ENCODE measurements at places on chromosomes 3 and 15.

DNA sequence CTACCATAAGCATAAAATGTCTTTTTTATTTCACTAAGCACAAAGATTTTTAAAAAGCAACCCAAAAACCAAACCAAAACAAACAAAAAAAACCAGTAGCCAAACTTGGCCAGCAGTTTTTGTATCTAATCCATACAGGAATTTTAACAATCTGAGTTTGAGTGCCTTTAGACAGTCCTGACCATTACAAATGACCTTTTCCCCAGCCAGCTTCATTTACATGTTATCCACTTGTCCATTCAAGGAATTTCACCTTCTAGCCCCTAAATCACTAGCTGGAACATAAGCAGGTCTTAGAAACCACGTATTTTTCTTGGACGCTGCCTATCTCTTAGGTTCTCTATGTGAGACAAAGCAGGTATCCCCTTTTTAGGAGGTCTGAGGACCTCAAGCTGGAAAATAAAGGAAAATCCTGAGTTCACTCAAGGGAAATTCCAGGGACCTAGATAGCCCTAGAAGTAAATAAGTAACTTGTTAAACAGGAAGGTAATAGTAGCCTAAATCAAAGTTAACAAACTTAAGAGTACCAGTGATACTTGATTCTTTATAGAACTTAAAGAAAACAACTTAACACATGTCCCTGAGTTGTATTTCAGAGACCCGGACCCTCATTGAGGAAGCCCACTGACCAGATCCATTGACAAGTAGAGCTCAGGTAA lies 34.2 kb downstream of the CIP2A start:
- DNase-seq, result no peak

GRCh38 chr3:31729082-31729481 lies 196.4 kb downstream of the STT3B start:
- DNase-seq, result no peak

- DNase-seq, result no peak
Measured at GRCh38 chr15:62807539-62808130, 234.9 kb upstream of the TPM1 start.

DNA sequence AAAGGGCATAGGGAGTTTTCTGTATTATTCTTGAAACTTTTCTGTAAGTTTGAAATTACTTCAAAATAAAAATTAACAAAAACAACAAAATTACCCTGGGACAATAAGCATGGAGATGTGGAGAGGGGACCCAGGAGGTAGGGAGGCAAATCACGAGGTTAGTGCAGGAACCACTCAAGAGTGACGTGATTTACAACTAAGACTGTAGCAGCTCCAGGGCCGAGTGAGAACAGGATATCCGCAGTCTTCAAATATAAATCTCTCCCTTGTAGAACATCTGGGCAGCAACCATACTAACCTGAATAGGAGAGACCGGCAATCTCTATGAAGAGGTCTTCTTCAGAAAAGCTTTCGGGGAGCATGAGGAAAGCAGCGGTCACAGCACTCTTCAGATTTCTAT lies 17.3 kb downstream of the TAMM41 start:
- DNase-seq, result no peak

DNA sequence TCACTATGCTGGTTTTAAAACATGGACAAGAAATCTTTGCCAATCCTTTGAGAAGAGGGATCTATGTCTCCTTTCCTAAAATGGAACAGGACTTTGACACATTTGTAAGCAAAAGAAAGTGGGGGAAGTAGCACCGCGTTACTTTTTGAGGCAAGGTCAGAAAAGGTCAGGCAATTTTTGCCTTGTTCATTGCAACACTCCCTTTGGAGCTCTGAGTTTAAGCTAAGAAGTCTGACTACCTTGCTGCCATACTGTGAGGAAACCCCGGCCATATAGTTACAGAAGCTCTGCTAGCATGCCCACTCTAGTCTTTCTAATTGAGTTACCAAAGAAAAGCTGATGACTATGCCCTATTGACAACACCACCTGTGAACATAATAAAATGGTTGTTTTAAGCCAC lies 1.4 kb downstream of the FAM227B start:
- DNase-seq, result no peak

DNA sequence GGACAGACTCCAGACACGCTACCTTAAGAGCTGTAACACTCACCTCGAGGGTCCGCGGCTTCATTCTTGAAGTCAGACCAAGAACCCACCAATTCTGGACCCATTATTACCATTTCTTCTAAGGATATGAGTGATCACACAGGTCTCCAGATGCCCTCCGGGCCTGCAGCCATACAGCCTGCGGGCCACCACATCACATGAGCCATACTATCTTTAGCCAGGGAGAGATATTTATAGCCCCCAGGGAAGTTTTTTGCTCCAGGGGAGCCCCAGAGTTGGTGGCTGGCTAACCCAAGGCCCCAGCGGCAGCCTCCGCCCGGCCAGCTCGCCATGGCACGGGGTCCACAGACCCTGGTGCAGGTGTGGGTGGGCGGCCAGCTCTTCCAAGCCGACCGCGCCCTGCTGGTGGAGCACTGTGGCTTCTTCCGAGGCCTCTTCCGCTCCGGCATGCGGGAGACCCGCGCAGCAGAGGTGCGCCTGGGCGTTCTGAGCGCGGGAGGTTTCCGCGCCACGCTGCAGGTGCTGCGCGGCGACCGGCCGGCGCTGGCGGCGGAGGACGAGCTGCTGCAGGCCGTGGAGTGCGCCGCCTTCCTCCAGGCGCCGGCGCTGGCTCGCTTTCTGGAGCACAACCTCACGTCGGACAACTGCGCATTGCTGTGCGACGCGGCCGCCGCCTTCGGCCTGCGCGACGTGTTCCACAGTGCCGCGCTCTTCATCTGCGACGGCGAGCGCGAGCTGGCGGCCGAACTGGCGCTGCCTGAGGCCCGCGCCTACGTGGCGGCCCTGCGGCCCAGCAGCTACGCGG lies at the start of gene KBTBD13:
Gene KBTBD13 (plus strand): TSS at position 261 of the 805 bp plus-strand sequence. CDS start 70 bp downstream, at position 331.
- DNase-seq, result no peak

DNA sequence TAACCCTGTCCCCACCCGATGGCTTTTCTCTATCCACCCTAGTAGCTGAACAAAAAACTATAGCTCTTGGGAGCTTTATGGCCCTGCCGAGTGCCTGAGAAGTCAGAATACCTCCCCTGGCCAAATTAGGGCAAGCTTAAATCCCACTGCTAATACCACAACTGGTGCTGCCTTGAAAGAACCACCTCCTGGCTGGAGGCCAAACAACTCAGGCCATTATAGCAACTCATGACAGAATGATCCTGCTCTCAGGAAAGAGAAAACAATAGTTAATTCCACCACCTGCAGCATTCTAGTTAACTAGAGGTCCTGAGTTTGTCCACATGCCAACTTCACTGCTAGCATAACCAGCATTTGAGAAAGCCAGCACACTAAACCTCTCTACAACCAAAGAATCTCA lies 123.2 kb downstream of the RTP4 start:
- no peak for DNase-seq

- DNase-seq, result no peak
Measured at GRCh38 chr15:97504031-97504792, 456.3 kb upstream of the ARRDC4 start.

DNA sequence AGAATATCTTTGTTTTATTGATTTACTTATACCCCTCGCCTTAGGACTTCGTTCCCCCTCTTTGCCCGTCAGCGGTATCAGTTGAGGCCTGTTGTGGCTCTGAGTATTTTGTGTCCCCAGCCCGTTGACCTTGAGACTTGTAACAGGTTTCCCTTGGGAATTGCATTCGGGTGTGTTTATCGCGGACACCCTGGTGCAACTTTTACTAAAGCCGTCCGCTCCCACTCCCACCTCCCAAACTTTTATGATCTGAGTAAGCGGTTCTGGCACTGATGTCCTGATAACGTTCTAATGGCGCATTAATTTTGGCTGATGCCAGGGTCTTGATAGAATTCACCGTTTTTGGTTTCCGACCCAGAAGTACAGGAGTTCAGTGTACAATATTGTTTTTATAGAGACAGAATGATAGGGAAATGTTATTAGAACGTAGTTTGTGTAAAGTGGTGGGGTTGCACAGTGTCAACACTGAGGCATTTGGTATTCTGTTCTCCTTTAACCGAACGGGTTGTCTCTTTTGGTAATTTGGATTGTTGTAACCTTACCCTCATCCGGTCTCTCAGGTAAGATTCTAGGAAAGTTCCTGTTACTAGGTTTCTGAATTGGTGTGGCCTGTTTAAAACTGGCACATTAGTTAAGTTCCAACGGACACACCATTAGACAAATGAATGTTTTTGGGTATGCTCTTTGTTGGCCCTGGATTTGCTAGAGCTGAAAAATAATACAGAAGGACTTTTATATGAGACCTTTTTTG lies 47.8 kb downstream of the OIP5 start:
- no peak for DNase-seq

DNA sequence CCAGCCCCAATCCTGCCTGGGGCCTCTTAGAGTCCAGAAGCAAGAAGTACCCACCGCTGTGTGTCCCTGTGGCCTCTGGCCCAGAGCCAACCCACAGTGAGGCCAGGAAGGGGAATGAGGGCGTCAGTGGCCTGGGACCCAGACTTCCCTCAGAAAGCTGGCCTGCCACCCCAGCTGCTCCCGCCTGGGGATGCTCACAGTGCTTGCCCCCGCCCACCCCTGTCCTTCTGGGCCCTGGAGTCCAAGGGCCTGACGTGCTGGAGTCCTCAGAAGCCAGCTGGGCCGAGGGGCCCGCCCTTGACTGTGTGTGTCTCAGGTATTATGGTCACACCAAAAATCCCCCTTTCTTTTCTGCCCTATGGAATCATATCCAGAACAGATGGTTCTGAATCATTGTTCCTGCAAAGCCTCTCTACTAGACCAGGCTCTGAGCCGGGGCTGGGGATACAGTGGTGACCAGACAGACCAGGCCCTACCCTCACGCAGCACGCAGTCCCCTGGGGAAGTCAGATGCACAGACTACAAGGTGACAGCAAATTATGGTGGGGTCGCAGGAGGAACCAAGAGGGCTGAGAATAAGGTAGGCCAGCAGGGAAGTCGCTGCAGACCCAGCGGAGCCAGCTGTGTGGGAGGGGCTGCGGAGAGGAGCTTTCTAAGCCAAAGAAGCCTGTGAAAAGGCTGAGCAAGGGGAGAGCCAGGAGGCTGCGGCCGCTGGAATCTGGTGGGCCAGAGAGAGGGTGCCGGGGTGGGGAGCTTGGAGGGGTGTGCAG lies 99.1 kb downstream of the VGLL4 start:
- DNase-seq, result no peak

GRCh38 chr3:101387351-101387750 lies 67.0 kb upstream of the IMPG2 start:
- no peak for DNase-seq

DNA sequence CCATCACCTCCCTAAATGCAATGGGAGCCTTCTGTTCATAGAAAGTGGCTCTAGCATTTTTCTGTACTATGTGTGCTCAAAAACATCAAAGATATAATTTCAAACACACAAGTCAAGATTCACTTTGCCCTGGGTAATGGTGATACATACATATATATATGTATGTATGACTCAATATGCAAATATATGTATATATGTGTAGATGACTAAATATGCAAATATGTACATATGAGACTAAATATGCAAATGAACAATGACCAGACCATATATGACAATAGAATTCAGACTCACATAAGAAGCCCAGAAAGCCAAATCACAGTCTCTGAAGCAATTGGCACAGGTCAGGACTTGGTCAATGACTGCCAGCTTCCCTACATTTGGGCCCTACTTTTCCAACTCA lies 36.9 kb upstream of the SNRK start:
- DNase-seq, result no peak

DNA sequence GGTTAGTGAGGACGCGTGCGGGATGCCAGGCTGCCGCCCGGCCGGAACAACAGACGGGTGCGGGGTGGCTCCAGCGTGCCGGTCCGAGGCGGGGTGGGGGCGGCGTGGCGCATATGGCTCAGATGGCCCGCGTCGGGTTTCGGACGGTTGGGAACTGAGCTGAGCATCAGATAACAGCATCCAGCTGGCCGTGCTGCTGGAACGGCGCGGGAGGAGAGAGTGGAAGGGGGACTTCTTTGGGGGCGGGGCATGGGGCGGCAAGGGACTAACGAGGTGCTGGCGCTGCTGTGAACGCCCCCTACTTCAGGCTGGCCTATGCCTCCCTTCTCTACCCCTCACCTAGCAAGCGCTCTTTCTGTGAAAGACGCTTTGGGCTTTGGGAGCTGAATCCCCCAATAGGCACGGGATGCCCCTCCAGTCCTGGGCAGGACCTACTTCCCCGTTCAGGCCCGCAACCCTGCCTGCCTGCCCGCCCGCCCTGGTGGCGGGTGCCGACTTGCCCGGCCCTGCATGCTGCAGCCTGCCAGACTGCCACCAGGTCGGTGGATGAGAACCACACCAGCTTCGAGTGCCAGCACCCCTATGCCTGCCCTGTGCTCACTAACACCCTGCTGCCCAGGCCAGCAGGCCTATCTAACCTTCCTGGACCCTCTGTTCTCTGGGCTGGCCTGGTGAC lies 542 bp downstream of the INKA1 start:
- DNase-seq, result no peak

GRCh38 chr3:15042936-15043335 lies 22.2 kb downstream of the MRPS25 start:
- DNase-seq, result no peak

DNA sequence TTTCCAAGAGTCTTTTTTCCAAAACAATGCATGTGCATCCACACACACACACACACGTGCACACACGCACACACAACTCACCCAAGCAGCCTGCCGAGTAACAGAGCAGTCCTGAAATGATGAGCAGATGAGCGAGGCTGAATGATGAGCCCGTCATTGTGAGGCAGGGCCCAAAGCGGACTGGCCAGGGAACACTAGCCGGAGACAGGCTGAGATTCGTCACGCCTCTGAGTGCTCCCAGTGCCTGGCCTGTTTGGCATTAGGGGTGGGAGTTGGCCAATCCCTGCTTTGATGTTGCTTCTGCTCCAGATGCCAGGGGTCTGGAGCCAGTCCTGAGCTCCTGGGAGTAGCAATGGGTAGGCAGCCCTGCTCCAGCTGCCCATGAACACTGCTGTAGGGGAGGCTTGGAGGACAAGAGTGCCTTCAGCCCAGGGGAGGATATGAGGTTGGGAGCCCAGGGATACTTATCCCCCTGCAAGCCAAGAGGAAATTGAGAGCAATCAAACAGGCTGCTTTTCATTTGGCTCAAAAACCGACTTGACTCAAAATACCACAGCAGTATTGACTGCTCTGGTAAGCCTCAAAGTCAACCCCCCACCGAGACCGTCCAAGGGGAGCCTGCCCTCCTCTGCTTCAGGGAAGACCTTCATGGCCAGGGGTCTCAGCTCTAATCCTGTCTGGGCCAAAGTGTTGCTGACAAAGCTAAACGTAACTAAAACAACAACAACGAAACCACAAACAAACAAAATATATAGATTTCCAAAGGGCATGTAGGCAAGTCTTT lies 22.9 kb downstream of the COLQ start:
- no peak for DNase-seq

DNA sequence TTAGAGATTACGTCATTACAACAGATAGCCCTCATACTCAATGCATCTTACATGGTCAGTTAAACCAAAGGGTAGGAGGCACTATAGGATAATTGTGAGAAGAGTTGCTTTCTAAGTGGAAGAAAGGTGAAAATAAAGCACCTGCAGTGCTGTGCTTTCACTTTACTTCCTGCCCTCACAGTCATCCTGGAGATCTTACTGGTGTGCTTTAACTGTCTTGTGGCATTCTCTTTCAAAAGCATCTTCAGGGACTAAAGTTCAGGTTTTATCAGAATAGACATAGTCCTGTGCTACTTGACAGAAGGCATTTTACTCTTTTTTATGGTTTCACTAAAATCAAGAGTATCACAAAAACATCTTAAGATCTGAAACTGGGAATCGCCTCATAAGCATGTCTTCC lies 286.6 kb downstream of the ZBTB20 start:
- no peak for DNase-seq

- no peak for DNase-seq
Measured at GRCh38 chr3:132843349-132843748, 121.1 kb upstream of the NPHP3 start.

- no peak for DNase-seq
Measured at GRCh38 chr3:56055546-56055945, 412.7 kb downstream of the ERC2 start.

Measured in activated CD8-positive, alpha-beta memory T cell treated with anti-CD3 and anti-CD28 coated beads for 1 hour (primary cell).